ENCODE measurements at places on chromosomes 11 and 22.

DNA sequence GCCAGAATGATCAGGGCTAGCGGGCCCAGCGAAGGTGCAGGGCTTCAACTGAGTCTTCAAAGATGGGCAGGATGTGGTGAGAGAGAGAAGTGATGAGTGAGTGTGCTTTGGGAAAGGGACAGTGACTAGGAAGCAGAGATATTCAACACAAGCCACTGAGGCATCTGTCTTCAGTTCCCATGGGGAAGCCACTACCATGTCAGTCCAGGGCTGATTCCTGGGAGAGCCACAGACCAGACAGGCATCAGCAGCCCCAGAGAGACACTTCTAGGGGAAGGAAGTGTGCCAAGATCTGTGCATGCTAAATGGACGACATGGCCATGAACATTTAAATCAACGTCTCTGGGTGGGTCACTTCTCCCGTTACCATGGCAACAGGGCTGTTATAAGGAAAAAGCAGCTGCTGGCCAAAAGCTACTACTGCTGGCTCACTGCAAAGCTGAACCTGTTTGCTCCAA is 28.5 kb downstream of the P4HA3 start:
- no peak for DNase-seq

DNA sequence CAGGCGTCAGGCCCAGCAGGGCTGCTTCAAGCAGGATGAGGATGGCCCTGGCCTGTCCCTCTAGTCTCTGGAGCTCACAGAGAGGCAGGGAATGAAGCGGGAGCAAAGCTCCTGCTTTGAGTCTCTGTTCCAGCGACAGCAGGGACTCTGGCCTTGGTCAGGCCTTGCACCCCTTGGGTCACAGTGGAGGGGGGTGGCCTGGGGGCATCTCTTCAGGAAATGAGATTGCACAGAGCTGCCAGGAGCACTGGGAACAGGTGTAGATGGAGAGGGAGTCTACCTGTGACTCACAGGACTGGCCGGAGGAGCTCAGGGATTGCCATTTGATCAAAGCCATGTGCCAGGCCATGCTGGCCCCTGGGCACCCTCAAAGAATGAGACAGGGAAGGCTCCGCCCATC is 1.6 kb downstream of the ANO1 start:
- no peak for DNase-seq

DNA sequence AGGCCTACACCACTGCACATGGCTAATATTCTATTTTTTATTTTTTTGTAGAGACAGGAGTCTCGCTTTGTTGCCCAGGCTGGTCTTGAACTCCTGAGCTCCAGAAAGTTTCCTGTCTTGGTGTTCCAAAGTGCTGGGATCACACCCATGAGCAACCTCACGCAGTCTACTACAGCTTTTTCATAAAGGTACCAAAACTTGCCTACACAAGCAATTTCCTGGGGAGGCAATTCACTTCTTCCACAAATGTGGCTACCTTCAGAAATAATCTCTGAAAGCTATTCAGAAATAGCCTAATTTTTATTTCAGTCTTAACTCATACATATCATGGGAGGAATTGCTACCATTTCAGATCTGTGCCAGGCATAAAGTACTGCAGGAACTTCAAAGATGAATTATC is 11.4 kb downstream of the SLC35F2 start:
- DNase-seq = no peak

- no peak for DNase-seq
Observed at GRCh38 chr22:37178350-37179125, 9.5 kb downstream of the C1QTNF6 start.

DNA sequence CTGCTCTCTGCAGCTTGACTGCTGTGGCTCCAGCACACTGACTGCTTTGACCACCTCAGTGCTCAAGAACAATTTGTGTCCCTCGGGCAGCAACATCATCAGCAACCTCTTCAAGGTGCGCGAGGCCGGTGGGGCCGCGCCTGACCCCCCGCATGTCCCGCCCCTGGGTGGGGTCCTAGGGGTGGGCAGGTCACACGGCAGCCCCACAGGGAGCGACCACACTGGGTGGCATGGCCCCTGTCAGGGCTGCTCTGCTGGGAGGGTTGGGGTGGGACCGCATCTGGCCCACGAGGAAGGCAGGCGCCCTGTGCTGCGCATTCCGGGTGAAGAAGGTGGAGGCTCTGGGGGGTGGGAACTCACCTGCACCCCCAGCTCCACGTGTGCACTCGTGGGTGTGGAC is 4.7 kb upstream of the TSSC4 start:
- DNase-seq = no peak

DNA sequence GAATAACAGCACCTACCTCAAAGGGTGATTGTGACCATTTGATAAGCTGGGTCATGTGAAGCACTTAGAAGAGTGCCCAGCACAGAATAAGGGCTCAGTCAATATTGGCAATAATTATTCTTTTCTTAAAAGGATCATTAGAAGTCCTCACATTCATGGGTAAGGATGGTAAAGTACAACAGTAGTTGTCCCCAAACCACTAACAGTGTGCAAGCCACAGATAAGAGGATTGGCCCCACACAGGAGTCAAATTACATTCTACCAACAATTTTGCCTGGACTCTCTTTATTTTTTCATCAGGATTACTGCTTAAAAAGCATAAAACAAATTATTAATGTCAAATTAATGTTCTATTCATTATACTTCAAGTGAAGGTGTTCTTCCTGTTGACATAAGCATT is 271.5 kb upstream of the PDGFD start:
- DNase-seq = no peak

GRCh38 chr11:109247071-109247470 is 174.9 kb upstream of the C11orf87 start:
- DNase-seq = no peak

- no peak for DNase-seq
Observed at GRCh38 chr11:86245369-86246292, 1.1 kb downstream of the EED start.

DNA sequence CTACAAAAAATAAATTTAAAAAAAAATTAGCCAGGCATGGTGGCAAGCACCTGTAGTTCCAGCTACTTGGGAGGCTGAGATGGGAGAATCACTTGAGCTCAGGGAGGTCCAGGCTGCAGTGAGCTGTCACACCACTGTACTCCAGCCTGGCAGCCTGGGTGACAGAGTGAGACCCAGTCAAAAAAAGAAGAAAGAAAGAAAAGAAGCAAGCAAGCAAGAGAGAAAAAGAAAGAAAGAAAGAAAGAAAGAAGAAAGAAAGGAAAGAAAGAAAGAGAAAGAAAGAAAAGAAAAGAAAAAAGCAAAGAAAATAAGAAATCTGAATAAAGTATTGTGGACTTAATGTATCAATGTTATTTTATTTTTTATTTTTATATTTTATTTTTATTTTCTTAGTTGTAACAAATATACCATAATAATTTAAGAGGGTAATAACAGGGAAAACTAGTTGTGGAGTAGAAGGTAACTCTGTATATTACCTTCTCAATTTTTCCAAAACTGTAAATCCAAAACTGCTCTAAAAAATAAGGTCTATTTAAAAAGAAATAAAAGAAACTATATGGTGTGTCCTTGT is 1.1 kb upstream of the ZNF215 start:
- no peak for DNase-seq

GRCh38 chr22:30923168-30923900 is 45.2 kb downstream of the MORC2 start:
- no peak for DNase-seq

DNA sequence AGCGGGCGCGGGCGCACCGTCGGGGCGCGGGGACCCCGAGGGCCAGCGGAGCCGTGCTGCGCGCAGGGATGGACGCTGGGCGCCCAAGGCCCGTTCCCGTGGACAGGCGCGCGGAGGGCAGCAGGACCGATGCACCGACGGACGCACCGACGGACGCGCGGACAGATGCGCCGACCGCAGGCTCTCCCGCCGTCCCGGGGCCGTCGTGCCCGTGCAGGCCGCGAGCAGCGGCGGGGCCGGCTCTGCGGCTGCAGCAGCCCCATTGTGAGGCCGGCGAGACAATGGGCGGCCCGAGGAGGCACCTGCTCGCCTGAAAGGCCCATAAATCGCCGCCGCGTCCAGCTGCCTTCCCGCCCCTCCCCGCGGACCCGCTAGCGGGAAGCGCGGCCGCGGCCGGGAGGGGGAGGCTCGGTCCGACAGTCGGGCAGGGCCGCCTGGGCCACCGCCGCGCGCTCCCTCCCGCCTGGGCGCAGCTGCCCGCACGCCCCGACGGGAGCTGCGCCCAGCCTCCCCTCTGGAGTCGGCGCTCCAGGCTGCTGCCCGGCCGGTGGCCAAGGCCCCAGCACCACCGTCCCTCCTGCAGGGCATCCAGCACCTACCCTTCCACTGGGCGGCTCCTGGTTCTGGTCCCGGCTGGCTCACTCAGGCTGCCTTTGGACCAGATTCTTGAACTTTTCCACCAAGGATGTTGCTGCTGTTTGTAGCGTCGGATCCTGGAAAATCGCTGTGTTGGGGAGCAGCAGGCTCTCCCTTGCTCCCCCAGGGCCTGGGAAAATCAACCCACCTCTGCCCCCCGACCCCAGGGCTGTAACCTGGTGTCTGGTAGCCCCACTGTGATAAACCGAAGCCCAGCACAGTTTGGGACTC is 15.8 kb downstream of the CDKN1C start:
- DNase-seq = no peak

- no peak for DNase-seq
Observed at GRCh38 chr11:8832571-8833260, 78.3 kb upstream of the AKIP1 start.

- no peak for DNase-seq
Observed at GRCh38 chr11:105490333-105490732, 119.5 kb upstream of the GRIA4 start.

DNA sequence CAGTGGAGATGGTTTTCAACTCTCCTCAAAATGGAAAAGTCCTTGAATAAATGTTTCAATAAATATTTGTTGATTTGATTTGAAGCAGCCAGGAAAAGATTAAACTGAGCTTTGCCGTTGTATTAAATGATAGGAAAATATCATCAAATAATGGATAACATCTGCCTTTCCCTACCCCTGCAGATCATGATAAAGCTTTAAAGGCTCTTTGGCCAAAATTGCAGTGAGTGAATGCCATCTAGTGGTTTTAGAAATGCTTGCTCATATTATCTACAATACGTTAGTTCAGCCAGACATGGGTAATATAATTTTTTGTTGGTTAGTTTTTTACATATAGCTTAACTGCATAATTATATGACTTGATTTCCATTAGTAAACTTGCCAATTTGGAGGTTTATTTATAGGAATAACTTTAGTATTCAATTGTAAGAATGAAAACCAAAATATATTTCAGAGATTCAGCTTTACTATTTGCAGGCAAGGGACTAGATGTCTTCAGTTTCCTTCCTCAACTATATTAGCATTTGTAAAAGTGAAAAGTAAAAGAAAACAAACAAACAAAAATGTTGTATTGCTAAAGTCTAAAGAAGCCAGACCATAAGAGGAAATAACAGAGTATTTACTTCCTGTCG is 159.2 kb downstream of the MSANTD4 start:
- DNase-seq = no peak

DNA sequence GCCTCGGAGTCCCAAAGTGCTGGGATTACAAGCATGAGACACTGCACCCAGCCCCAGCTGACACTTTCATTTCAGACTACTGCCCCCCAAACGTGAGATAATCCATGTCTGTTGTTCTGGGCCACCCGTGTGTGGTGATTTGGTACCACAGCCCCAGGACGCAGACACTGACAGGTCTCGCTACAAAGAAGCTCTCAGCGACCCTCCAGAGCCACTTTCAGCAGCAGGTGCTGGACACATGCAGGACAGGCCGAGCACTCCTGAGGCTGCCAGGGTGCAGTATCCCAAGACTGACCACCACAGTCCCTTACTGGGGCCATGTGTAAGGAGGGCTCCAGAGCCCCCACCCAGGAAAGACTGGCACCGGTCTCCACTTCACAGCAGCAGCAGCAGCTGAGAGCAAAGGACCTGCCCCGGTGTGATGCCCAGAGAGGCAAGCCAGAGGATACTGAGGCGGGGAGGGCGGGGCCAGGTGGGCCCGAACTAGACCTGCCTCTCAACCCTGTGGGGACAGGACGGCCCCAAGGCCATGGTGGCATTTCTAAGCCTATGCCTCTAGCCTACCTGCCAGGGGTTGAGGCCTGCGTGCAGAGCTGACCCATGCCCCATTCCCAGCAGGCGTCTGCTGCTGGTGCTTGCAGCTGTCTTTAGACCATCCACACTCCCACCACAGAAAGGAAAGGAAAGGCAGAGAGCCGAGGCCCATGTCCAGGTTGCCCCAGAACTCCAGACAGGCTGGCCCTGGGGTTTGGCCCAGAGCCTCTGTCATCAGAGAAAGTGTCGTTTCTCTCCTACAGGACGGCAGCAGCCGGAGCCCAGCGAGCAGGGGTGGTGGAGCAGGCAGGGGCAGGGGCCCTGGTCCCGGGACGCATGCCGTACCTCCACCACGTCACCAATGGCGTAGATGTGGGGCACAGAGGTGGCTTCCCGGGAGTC is 28.0 kb upstream of the GNB1L start:
- DNase-seq = no peak

DNA sequence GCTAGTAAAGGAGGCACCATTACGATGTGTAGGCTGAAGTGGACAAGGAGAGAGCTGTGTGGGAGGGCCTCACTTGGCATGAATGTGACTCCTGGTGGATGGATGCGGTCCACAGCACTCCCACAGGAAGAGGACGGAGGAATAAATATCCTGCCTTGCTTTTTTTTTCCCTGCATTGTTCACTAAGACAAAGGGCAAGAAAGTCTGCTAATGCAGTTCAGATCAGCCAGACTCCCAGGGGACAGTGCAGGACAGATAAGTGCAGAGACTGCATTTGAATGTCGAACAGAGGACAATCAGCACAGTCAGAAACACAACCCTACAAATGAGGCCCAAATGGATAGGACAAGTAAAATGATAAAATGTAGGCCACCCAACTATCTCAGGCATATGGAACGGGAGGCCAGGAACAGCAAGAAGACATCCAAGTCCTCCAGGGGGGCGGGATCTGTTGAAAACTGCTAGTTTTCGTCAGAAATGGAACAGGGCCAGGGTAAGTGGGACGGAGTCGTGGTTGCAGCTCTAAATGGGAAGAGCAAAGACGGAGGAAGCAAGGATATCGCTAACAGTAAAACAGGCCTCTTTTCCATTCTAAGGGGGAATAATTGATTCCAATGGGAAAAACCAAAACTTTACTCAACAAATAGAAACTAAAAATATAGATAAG is 25.2 kb upstream of the OR8B8 start:
- no peak for DNase-seq

DNA sequence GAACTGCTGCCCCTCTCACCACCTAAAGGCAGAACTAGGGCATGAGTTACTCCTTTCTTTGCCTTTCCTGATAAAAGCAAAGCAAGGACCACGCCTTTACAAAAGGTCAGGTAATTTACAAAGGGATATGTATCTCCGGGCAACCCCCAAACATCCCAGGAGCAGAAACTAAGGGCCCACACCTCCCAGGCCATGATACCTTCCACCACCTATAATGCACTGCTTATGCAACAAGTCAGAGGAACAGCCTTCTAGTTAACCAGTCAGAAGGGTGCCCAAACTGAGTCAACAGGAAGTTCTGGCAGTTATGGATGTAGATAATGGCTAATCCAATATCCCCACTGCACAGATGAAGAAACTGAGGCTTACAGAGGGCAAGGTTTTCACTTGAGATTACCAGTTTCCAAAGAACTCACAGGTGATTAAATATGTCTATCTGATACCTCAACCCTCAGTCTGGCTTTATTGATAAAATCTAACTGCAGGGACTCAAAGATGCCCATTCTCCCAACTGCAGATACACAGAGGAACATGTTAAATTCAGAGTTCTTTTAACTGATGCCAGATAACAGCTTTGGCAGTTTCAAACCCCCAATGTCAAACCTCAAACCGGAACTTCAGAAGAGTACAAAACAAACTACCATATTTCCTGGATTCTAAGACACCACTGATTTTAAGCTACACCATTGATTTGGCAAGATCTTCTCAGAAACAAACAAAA is 16.8 kb upstream of the CASTOR1 start:
- no peak for DNase-seq

GRCh38 chr22:26553056-26553752 is 36.7 kb downstream of the TPST2 start:
- DNase-seq = no peak

Data from activated naive CD8-positive, alpha-beta T cell treated with anti-CD3 and anti-CD28 coated beads, Interleukin-2, amount 50 U/mL, for 16 hours (primary cell).